ENCODE measurements at places on chromosomes 1 and 21. TPM values are rescaled to one million over a fixed set of nuclear protein-coding genes. Genes with fewer than 3 reads are reported as not detected.

The CD101 gene
- 0.12 TPM for total RNA-seq

The ALG14 gene
- total RNA-seq, result 1.4 TPM

The L1TD1 gene
- total RNA-seq, result not detected

The PTCH2 gene
- total RNA-seq, result 0.10 TPM

The S100A3 gene
- total RNA-seq, result 5.3 TPM

The AGT gene
- 72.7 TPM for total RNA-seq

The AMPD1 gene
- total RNA-seq, result not detected

The RPE65 gene
- 1.1 TPM for total RNA-seq

GRCh38 chr1:210587566-210587965, 258.9 kb downstream of the HHAT start:
- DNase-seq, result peak; percentile 15

- no peak for DNase-seq
Measured at GRCh38 chr1:175963740-175964139, 220.3 kb upstream of the TNR start.

- no peak for DNase-seq
Measured at GRCh38 chr1:154962156-154962749, 671 bp upstream of the PYGO2 start.

DNA sequence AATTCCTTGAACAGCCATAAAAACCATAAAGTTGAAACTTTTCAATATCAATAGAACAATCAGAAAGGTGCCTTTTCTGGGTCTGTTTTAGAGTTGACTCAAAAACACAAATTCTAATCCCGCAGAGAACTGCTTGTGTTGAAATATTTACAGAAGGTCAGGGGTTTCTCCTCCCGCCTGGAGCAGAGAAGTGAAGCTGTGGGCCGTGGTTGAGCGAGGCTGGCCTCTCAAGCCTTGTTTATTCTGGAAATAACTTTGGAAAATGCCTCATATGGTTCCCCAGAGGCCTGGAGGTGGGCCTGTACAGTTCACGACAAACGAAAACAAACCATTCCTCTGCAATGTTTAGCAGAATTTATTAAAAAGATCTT, 90.8 kb upstream of the ERRFI1 start:
- peak; percentile 88 for DNase-seq

DNA sequence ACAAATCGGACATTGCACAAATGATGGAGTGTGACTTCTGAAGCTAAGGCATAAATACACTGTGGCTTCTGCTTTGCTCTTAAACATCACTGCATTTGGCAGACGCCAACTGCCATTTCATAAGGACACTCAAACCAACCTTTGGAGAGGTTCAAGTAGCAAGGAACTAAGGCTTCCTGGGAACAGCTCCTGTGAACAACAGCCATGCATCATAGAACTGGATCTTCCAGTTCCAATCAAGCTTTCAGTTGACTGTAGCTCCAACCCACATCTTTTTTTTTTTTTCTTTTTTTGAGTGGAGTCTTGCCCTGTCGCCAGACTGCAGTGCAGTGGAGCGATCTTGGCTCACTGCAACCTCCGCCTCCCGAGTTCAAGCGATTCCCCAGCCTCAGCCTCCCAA, 10.7 kb upstream of the HUNK start:
- no peak for DNase-seq

- DNase-seq, result no peak
Measured at GRCh38 chr1:68470388-68470970, 20.7 kb upstream of the RPE65 start.

DNA sequence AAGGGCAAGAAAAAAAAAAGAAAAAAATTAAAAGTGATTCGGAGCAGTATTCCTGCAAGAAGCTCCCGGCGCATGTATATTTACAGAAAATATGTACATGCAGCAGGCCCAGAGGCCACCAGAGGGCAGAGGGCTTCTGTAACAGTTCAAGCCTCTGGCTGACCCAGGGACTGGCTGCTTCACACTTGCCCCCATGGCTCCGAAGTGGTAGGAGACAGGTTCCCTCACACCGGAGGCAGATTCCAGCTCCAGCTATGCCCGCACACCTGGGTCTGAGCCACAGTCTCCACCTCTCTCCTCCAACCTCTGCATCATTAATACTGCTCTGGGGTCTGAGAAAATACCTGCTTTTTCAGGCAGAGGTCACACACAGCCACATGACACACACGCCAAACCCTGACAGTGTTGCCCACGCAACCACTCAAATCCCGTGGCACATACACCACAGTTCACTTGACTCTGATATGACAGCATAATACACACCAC, 2.2 kb upstream of the ARHGAP30 start:
- DNase-seq, result no peak

GRCh38 chr1:172991674-172992400, 58.9 kb downstream of the TNFSF18 start:
- no peak for DNase-seq

DNA sequence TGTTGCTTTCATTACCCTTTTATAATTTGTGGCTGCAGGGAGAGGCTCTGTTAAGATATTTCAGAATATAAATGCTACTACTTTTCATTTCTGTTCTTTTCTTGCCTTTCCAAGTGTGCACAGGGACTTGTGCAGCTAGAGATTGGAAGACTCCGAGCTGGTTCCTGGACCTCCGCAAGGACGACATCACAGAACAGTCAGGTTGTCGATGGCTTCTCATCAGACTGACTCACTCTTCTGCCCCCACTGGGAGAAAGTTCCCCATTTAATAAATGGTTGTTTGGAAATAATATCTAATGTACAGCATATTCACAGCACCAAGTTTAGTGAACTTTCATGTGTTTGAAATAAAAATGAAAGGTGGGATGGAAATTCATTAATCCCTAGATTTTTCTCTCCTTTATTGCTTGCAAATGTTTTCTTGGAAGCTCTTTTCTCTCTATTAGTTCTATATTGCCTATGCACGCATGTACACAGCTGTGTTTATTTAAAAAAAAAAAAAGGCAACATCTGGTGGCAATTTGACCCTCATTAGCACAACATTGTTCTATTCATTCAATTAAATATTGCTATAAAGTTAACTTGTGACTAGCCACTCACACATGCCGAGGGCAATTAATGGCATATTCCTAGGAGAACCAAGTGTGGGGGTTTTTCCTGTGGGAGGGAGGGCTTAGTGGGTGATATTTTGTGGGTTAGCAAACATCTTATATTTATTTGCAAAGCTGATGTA, 77.5 kb upstream of the L1TD1 start:
- DNase-seq, result no peak

- no peak for DNase-seq
Measured at GRCh38 chr1:156823210-156823790, 6.7 kb upstream of the SH2D2A start.

DNA sequence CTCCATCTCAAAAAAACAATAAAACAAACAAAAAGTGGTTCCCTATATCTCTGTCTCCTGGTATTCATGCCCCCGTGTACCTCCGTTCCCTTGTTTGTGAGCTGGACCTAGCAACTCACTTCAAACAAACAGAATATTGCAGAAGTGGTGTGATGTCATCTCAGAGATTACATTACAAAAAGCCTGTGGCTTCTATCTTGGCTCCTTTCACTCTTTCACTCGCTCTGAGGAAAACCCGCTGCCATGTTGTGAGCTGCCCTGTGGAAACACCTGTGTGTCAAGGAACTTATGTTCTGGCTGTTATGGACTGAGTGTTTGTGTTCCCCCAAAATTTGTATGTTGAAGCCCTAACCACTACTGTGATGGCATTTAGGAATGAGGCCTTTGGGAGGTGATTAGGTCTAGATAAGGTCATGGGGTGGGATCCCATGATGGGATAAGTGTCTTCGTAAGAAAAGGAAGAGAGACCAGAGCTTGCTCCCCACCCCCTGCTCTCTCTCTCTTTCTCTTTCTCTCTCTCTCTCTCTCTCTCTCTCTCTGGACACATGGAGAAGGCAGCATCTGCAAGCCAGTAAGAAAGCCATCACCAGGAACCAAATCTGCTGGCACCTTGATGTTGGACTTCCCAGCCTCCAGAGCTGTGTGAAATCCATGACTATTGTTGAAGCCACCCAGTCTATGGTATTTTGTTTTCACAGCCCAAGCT, 7.4 kb upstream of the HYI start:
- no peak for DNase-seq

GRCh38 chr1:74363220-74363619, 128.0 kb downstream of the TNNI3K start:
- no peak for DNase-seq

DNA sequence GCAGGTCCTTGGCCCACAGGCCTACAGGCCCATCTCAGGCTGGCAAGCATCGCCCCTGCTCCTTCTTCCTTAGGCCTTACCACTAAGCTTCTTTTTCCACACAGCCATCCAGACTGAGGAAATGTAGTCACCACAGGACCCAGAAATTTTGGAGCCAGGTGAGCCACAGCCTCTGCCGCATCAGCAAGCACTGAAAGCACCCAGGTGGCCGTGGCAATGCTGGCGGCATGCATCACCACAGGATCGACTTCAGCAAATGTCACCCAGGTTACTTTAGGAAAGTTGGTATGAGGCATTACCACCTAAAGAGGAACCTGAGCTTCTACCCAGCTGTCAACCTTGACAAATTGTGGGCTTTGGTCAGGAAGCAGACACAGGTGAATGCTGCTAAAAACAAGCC, 11.6 kb downstream of the PIGM start:
- DNase-seq, result no peak

DNA sequence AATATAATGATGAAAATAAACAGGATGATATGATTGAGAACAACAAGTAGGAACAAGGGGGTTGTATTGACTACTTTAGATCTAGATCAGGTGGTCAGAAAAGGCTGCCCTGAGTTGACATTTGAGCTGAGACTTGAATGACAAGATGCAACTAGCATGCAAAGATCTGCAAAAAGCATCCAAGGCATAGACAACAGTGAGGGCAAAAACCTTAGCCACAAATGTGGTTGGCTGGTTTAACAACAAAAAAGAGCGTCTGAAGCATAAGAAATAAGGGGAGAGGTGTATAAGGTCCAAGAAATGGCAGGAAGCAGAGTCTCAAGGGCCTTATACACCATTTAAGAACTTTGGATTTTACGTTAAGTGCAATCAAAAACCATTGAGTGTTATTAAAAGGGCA, 3.2 kb downstream of the RAB3GAP2 start:
- DNase-seq, result no peak

- DNase-seq, result no peak
Measured at GRCh38 chr1:225522588-225523262, 94.9 kb upstream of the LBR start.

DNA sequence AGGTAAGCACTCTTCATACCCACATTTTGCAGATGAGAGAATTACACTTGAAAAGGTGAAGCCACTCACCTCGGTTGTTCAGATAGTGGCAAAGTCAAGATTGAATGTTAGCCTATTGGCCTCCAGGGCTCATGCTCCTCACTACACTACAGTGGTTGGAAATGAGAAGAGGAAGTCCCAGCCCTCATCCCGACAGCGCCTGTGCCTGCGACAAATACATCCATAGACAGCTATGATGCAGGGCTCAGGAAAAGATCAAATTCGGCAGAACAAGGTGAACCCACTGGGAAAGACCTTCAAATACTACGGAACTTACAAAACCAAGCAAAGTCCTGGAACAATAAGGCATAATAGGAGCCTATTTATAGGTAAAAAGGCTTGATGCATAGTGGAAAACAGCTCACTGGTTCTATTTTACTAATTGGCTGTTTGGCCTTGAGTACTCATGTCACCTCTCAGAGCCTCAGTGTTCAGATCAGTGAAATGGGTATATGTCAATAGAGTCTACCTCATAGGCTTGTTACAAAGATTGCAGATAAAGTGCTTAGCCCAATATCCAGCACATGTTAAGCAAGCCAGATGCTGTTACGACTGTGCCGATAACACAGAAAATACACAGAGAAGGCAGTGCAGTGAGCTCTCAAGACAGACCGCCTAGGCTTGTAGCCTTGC, 3.5 kb downstream of the SPOCD1 start:
- DNase-seq, result no peak

- DNase-seq, result no peak
Measured at GRCh38 chr1:169318536-169319244, 48.9 kb downstream of the NME7 start.

DNA sequence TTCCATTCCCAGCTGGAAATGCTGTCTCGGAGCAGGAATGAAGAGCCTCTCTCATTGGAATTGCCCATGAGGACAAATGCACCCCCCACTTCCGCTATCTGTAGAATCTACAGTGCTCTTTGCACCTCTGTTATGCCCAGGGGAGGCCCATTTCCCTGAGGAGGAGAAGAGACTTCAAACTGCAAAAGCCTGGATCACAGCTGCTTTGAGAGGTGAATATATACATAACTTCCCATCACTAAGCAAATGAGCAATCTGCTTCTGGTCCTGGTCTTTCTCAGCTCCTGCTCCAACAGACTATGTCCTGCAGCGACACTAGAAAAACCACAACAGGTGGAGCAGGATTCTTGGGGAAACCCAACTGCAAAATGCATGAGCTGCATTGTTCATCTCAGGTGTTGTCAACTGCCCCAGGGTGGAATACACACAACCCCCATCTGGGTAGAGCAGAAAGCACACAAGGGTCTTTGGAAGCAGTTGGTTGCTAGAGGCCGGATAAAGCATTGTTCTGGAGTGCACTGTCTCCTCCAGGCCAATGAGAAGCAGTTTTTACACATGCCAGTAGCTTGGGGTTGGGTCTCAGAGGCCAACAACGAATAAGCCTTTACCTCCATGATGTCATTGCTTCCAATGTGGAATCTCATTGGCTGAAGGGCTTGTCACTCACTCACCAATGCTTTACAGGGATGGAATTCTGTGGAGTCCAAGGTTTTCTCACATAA, 67.7 kb upstream of the RAB4A start:
- no peak for DNase-seq

GRCh38 chr1:3777078-3777547, 4.6 kb downstream of the SMIM1 start:
- no peak for DNase-seq

DNA sequence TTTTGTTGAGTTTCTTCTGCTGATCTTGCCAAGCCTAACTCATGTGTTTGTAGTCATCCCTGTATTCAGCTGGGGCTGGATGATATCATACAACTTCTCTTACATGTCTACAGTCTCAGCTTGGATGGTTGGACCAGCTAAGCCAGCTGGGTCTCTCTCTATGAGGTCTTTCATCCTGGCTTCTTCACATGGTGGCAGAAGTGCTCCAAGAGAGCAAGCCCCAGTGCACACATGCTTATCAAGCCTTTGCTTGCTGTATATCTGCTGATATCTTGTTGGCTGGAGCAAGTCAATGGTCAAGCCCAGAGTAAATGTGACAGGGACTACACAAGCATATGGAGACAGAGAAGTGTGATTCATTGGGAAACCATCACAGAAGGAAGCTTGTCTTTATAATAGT, 29.2 kb upstream of the SLC44A5 start:
- no peak for DNase-seq

GRCh38 chr1:31961536-31961935, 23.4 kb upstream of the PTP4A2 start:
- no peak for DNase-seq

Measured in H4 (cell line).